Right lung (tissue), 10 donors: ENCODE measurements at places on chromosomes 4 and X. TPM values are rescaled to one million over a fixed set of nuclear protein-coding genes. Genes with fewer than 3 reads are reported as not detected.

SHOX gene
- 0.06 TPM for polyA plus RNA-seq

MAOA gene
- polyA plus RNA-seq, result 61.9 TPM

TKTL2 gene
- not detected for polyA plus RNA-seq

SPIN4 gene
- polyA plus RNA-seq, result 27.6 TPM

THAP6 gene
- 32.4 TPM for polyA plus RNA-seq

SERPINA7 gene
- not detected for polyA plus RNA-seq

CT45A5 gene
- 48.3 TPM for polyA plus RNA-seq

UGT8 gene
- polyA plus RNA-seq, result 11.7 TPM

ARX gene
- polyA plus RNA-seq, result 0.26 TPM

TRMT44 gene
- polyA plus RNA-seq, result 18.3 TPM

PRRG3 gene
- polyA plus RNA-seq, result 13.0 TPM

XAGE2 gene
- 0.46 TPM for polyA plus RNA-seq

BGN gene
- 124 TPM for polyA plus RNA-seq

RRH gene
- 0.31 TPM for polyA plus RNA-seq

PAGE1 gene
- polyA plus RNA-seq, result not detected

ZAR1 gene
- polyA plus RNA-seq, result not detected

GSPT2 gene
- polyA plus RNA-seq, result 19.1 TPM

FRMPD3 gene
- 7.9 TPM for polyA plus RNA-seq

NOX1 gene
- polyA plus RNA-seq, result 0.89 TPM

POLN gene
- polyA plus RNA-seq, result 3.7 TPM

ANKRD50 gene
- 69.3 TPM for polyA plus RNA-seq

KCND1 gene
- polyA plus RNA-seq, result 3.5 TPM

SLITRK4 gene
- 2.4 TPM for polyA plus RNA-seq

PGK1 gene
- 307 TPM for polyA plus RNA-seq

HMX1 gene
- not detected for polyA plus RNA-seq

CT45A7 gene
- polyA plus RNA-seq, result not detected

XPNPEP2 gene
- polyA plus RNA-seq, result 5.9 TPM

EVC2 gene
- 8.8 TPM for polyA plus RNA-seq

DGAT2L6 gene
- polyA plus RNA-seq, result not detected

PDE6B gene
- polyA plus RNA-seq, result 15.0 TPM

ITM2A gene
- polyA plus RNA-seq, result 75.8 TPM
